Stimulated activated CD4-positive, alpha-beta T cell treated with anti-CD3 and anti-CD28 coated beads, Interleukin-2, amount 100 ng/mL, for 24 hours (primary cell): ENCODE measurements at places on chromosomes 6 and 20.

- DNase-seq = no peak
Observed at GRCh38 chr20:39082622-39083398, 120.7 kb downstream of the DHX35 start.

- DNase-seq = no peak
Observed at GRCh38 chr6:90156861-90157260, 139.8 kb downstream of the BACH2 start.

DNA sequence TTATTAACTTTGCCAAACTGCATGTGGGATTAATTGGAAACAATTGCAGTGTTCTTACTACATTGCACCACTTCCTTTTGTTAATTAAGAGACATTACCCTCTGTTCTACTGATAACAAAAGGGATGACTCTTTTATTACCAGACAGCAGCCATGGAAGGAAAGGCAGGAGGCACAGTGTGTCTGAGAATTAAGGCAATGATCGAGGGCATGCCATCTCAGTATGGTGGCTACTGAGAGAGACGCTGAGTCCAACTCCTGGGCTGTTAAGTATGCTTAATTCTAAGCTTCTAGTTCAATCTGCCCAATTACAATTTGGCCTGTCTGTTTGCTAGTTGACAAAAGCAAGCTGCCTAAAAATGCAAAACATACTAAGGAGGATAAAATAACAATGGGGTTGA, 227.4 kb downstream of the PHACTR1 start:
- no peak for DNase-seq

- no peak for DNase-seq
Observed at GRCh38 chr6:25863360-25863759, 10.7 kb downstream of the SLC17A3 start.

- DNase-seq = no peak
Observed at GRCh38 chr6:131657630-131658111, 20.6 kb downstream of the ENPP3 start.

DNA sequence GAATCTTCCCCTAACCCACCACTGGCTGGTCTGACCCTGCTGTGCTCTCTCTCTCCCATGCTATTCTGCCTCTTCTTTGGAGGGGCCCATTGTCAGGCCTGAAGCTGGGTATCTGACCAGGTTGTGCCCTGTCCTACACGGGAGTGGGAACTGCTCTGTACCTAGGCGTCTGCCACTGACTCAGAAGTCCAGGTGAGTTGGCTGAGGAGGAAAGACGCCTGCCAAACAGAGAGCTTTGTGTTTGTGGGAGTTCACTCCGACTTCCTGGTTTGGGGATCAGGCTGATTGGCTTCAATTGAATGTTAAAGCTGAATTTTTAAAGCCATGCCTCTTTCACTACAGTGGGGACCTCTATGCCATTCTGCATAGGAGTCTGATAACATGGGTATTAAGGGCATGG, 136.0 kb downstream of the CCDC170 start:
- no peak for DNase-seq

- no peak for DNase-seq
Observed at GRCh38 chr20:19918965-19919329, 98.2 kb upstream of the NAA20 start.

DNA sequence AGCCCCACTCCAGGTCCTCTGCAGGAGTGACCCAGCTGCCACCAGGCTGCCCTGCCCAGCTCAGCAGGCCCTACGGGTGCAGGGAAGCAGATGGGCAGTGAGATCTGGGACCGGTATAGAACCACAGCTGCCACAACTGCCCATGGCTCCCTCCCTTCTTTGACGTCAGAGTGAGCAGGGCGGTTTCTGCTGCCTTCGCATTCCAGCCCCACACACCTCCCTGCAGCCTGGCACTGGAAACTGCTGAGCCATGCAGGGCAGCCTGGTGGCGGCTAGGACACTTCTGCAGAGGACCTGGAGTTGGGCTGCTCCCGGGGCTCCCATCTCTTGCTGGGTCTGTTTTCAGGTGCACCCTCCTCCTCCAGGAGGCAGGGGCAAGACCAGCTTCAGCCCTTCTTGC, 101.6 kb upstream of the CD93 start:
- DNase-seq = no peak

DNA sequence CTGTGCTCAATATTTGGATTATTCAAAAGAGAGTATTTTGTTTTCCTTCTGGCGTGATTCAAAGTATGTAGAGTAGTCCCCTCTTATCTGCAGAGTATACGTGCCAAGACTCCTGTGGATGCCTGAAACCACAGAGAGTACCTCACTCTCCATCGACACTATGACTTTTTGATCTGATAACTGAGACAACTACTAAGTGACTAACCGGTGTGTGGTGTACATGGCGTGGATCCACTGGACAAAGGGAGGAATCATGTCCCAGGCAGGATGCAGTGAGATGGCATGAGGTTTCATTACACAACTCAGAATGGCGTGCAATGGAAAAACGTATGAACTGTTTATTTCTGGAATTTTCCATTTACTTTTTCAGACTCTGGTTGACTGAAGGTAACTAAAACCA, 112.2 kb upstream of the PDE7B start:
- DNase-seq = no peak

- DNase-seq = no peak
Observed at GRCh38 chr6:25173951-25174474, 105.2 kb upstream of the CARMIL1 start.

GRCh38 chr6:29777310-29777709, 50.3 kb upstream of the HLA-G start:
- no peak for DNase-seq

- peak; percentile 56 for DNase-seq
Observed at GRCh38 chr6:17600527-17601385, 654 bp downstream of the FAM8A1 start.

- no peak for DNase-seq
Observed at GRCh38 chr6:72844614-72845013, 222.8 kb downstream of the KCNQ5 start.

- no peak for DNase-seq
Observed at GRCh38 chr6:38846844-38847243, 131.7 kb downstream of the DNAH8 start.

DNA sequence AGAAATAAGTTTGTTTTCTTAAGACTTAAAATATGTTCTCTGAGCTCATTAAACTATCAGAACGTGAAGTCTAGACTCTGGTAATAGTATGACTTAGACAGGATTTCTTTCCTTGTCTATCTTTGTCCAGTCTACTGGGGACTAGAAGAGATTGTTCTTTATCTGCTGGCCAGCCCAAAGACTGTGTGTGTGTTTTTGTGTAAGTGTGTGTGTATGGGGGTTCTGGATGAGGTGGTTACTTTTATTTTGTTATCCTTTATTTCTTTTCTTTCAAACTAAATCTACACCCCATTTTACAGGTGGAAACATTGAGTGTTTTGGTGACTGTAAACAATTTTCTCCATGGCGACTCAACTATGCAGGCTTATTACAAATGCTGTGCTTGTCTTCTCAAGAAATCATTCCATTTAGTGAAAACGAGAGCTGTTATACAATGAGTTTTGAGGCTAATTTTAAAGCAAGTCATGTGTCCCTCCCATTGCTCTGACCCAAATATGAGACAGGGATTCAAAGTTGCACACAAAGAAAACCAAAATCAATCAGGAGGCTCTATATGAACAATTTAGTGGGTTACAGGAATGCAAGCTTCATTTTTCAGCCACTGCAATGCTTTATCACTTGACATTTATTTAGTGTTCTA, 97.6 kb downstream of the ELOVL5 start:
- DNase-seq = no peak

DNA sequence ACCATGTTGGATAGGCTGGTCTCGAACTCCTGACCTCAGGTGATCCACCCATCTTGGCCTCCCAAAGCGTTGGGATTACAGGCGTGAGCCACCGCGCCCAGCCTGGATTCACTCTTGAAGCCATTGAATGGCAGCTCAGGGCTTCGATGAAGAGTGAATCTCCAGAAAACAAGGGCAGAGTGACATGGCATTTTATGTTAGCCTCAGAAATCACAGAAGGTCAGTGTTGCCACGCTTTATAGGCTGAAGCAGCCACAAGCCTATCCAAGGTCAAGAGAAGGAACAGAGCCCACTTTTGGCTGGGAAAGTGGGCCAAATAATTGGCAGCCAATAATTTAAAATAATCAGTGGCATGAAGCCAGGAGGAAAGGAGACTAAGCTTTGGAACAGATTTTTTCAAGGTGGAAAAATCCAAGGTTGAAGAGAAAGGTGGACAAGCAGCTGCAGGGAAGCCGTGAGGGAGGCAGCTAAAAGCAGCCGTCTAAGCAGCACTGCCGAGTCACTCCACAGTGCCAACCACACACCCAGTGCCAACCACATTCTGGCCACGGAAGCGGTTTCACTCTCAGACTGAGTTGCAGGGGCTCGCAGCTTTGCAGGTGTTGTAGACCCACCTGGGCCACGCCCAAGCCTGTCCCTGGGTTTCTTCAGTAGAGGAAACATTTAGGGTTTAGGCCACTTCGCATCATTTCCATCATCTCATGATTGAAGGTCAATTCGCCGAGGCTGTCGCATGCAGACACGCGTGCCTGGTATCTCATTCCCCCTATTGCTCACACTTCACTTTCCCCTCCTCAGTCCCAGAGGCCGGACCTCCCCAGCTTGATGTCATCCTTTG, 17.4 kb upstream of the AVP start:
- peak; percentile 70 for DNase-seq

- DNase-seq = no peak
Observed at GRCh38 chr20:2659547-2659946, 4.5 kb downstream of the IDH3B start.

GRCh38 chr6:38283734-38284362, 355.9 kb downstream of the BTBD9 start:
- no peak for DNase-seq

DNA sequence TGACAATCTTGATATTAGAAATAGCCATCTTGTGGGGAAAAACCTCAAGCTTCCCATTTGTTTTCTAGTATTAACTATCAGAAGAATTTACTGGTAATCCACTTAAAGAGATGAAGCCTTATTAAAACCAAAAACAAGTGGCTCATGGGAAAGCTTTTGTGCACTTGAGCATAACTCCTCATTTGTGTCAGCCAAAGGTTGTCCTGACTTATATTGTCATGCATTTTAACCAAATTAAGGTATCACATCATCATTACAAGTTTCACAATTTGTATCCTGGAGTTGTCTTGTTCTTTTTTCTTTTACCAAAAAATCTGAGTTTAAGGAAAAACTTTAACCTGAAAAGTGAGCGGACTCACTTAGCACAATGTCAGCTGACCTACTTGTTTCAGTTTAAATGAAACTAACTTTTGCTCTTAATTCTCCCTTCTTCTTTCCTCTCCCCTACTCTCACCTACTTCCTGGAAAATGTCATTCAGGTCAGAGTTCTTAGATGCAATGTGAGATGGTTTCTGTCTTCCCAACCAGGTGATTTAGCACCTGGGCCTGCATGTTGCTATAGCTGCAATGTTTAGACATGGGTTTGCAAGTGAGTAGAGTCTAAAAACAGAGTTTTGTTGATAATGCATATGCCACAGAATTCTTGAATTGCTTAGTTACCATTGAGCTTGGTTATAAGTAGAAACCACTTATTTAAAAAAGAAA, 82.8 kb downstream of the TNFAIP3 start:
- DNase-seq = no peak

GRCh38 chr6:163835439-163836171, 421.1 kb downstream of the QKI start:
- no peak for DNase-seq

DNA sequence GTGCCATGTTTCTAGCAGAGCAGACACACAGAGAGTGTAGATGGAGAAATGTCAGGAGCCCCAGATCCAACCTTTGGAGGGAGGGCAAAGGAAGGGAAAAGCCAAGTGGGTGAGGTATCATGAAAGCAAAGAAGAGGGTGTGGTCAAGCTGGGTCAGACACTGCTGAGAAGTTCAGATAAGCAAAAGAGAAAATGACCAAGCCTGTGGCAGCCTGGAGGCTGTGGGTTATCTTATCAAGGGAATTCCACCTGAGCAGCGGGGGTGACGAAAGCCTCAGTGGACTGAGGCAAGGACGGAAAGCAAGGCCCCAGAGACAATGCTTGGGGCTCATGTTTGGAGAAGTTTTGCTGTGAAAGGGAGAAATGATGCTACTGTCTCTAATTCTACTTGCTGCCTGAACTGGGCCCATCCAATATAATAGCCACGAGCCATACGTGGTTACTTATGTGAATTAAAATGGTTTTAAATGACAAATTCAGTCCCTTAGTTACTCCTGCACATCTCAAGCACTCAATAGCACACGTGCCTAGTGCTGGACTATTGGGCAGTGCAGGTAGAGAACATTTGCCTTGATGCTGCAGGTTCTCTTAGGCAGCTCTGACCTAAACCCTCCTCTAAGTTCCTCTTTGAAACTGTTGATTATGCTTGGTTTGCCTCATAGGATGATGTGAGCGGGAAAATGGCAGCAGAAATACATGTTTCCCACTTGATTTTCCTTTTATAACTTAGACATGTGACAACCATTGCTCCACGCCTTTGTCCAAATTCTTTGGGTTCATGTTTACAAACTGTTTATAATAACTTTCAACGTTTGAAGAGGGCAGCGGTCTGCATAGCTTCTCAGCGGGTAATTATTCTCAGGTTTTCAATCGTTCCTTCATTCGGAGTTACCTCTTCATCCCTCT, 63.7 kb downstream of the SLC22A23 start:
- no peak for DNase-seq

GRCh38 chr20:17518339-17519052, 12.7 kb downstream of the BFSP1 start:
- DNase-seq = no peak

- DNase-seq = no peak
Observed at GRCh38 chr20:42740226-42740870, 449.4 kb downstream of the PTPRT start.

- DNase-seq = no peak
Observed at GRCh38 chr6:72287801-72288200, 334.1 kb upstream of the KCNQ5 start.

DNA sequence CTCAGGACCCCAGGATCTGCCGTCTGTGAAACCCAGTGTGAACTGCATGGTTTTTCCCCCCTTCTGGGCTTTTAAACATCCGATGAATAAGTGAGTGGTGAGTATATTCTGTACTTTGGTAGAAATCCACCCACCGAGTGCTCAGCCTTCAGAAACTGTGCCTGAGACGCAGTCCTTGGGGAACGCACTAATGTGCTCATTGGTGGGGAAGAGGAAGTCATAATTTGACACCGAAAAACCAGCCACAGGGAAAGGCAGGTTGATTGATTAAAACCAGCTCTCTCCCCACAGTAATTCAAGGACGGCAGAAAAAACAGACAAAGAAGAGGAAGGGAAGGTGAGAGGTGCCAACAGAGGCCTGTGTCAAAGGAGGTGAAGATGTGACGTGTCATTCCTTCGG, 21.7 kb downstream of the EDN3 start:
- DNase-seq = no peak

GRCh38 chr6:158323561-158323958, 11.3 kb downstream of the TULP4 start:
- DNase-seq = no peak

DNA sequence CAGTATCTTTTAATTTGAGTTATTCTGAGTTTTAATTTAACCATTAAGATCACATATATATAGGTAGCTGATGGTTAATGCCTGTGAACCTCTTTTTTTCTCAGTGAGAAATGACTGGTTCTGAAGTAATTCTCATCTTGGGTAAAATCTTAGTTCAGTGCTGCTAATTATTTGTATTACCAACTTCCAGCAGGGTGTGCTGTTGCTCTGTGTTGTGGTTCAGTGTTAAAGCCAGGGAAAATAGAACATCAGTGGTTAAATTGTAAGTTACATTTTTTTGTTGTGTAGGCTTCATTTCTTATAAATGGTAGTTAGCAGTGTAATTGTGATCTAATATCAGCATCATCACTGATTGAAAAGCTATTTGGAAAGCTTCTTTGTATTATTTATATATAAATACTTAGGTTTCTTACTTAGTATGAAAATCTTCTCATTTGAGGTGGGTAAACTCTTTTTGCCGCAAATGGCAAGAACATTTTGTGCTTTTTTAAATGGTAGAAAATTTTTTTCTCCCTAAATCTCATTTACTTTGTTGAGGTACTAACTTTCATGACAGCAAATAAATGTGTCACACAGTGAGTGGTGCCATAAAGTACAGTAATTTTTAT, 43.7 kb downstream of the CDC5L start:
- DNase-seq = peak; percentile 53
